ENCODE measurements at places on chromosomes 11 and 22. TPM values are rescaled to one million over a fixed set of nuclear protein-coding genes. Genes with fewer than 3 reads are reported as not detected.

The TEX54 gene
- total RNA-seq: not detected

The APOL6 gene
- 12.9 TPM for total RNA-seq

The PHOX2A gene
- not detected for total RNA-seq

The TIMP3 gene
- total RNA-seq: 107 TPM

The FAM227A gene
- total RNA-seq: not detected

The POU2AF3 gene
- not detected for total RNA-seq

The HBE1 gene
- not detected for total RNA-seq

The BIRC3 gene
- total RNA-seq: 10.7 TPM

The CRYBB2 gene
- total RNA-seq: not detected

The NARS2 gene
- 18.1 TPM for total RNA-seq

The CHADL gene
- total RNA-seq: 3.1 TPM

The ROBO4 gene
- 405 TPM for total RNA-seq

The CCDC116 gene
- total RNA-seq: 0.07 TPM

The NEAT1 gene
- 12.7 TPM for total RNA-seq

The SMTNL1 gene
- total RNA-seq: not detected

The PIH1D2 gene
- total RNA-seq: 0.64 TPM

The OR5A1 gene
- not detected for total RNA-seq

The TPH1 gene
- total RNA-seq: not detected

The SAAL1 gene
- 20.4 TPM for total RNA-seq

The MN1 gene
- total RNA-seq: 2.1 TPM

The IFT27 gene
- total RNA-seq: 15.8 TPM

The OOSP1 gene
- total RNA-seq: not detected

The SLC22A8 gene
- total RNA-seq: not detected

The CD248 gene
- 0.25 TPM for total RNA-seq

The OR8G5 gene
- total RNA-seq: not detected

The MS4A7 gene
- not detected for total RNA-seq

The NNMT gene
- total RNA-seq: 168 TPM

The APOL5 gene
- total RNA-seq: not detected

The SUN2 gene
- 82.1 TPM for total RNA-seq

All from mammary microvascular endothelial cell (primary cell).